ENCODE measurements at places on chromosomes 6 and 20.

DNA sequence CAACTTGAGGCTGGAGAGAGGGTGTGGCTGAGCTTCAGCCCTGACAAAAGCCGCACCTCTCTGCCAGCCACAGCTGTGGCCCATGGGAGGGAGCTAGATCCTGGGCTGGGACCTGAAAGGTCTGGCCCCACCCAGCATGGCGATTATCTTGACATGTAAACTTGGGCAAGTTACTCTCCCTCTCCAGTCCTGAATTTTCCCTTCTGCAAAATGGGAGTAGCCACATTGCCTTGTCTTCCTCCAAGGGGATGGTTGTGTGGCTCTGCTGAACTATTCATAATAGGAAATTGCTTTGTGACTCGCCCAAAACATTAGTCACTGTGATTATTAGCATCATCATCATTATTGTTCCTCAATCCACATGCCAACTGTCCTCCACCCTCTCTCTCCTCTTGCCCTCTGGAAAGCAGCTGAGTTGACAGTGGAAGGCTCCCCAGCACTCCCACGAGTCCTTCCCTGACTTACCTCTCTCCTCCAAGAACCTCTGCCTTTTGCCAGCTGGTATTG lies 23.0 kb upstream of the RBPJL start:
- no peak for DNase-seq

GRCh38 chr20:51199920-51200319 lies 177.0 kb upstream of the KCNG1 start:
- no peak for DNase-seq

- no peak for DNase-seq
These were observed 23.6 kb downstream of the TBC1D7 start for GRCh38 chr6:13304580-13305260.

GRCh38 chr6:169775321-169775720 lies 23.9 kb downstream of the ERMARD start:
- DNase-seq, result no peak

- no peak for DNase-seq
These were observed 962.7 kb downstream of the GRIK2 start for GRCh38 chr6:102356170-102356569.

GRCh38 chr6:125544819-125545218 lies 204.6 kb upstream of the HEY2 start:
- DNase-seq, result no peak

DNA sequence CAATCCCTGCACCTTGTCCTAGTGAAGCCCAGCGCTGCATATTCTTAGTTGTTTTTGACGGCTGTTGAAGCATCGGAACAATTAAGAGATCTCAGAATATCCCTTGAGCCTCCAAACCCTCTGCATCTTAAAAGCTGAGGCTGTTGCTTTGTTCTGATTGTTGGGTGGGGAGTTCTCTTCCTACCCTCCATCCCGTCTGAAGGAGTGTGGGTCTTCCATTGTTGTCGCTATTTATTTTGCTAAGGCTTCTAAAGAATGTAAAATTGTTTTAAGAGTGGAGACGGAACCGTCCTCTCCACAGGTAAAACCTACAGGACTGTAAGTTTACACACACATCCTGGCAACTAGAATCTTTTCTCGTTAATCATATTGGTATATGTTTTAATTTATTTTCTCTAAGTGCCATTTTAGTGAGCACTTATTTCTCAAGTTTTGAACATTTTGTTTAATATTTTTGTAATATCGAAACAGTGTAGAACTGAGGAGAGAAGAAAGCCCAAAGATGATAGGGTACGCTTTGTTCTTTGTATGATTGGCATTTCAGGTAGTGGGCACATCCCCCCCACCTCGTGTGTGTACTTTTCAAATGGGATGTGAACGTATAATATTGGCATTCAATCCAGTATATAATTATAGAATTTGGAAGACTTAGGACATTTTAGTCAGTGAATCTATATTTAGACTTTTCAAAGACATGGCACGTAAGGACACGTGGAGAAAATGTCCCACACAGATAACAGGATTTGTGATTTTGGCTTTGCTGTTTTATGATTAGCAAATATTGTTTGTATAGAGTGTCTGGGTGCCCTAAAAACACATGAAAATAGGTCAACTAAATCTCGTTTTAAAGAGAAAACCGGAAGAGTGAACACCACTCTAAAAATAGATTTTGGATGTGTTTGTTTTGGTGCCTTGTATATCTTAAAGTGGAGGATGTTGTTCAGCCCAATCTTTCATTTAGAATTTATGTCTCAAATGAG lies 1.3 kb downstream of the RNF146 start:
- no peak for DNase-seq

DNA sequence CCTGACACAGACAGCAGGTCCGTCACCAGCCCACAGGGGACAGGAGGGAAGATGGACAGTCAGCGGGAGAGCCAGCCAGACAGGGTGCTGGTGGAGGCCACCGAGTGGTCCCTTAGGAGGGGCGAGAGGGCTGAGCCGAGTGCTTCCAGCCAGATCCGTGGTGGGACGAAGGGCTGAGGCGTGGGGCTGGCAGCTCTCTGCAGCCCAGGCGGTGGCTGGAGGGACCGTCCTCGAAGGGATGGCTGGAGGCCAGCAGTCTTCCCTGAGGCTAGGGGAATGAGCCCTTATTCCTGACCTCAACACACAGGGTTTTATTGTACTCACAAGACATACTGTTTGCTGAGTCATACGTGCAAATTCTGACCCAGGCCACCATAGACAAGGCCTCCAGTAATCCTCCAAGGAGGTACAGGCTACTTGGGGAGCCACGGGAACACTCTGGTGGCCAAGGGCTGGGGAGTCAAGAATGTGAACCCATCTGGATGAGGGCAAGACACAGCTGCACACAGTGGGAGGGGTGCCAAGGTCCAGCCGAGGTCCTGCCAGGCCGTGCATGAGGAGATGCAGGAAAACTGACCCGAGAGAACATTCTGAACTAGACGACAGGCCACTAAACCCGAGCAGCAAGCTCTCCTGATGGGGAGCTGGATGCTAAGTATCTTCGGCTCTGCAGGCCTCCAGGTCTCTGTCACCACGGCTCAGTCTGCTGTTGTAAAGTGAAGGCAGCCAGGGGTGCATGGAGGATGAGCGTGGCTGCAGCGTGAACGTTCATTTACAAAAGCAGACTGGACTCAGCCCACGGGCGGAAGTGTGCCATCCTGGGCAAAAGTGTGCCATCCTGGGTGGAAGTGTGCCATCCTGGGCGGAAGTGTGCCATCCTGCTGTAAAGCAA lies 242.5 kb downstream of the TTLL2 start:
- DNase-seq, result no peak

GRCh38 chr6:25138934-25139415 lies 140.2 kb upstream of the CARMIL1 start:
- DNase-seq, result no peak

DNA sequence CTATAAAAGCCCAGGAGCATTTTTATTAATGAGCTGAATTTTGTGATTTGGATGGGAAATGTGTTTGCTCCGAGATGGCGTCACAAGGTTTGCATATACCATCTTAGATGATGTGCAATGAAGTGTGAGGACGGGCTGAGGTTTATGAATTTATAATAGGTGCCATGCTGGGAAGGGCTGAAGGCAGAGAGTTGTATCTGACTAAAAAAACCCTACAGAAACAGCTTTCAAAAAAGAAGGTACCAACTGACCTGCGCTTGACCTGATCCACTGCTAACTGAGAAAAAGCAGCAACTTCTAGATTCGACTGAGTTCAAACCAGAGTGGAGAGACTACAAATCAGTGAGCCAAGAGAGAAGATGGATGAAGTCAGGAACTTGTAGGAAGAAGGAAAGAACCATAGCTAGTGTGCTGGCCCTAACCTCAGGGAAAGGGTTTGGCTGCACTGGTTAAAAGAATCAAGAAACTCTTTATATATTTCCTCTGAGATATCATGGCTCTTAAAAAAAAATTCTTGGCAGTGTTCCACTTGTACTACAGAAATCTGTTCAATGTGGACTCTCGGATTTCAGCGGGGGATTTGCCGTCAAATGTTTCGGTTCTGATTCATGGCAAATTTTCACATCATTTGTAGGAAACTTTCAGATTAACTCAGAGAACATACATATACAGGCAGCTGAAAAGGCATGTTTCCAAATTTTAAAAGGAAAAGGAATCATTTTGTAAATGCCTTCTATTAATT lies 56.5 kb upstream of the HDGFL1 start:
- DNase-seq, result no peak

DNA sequence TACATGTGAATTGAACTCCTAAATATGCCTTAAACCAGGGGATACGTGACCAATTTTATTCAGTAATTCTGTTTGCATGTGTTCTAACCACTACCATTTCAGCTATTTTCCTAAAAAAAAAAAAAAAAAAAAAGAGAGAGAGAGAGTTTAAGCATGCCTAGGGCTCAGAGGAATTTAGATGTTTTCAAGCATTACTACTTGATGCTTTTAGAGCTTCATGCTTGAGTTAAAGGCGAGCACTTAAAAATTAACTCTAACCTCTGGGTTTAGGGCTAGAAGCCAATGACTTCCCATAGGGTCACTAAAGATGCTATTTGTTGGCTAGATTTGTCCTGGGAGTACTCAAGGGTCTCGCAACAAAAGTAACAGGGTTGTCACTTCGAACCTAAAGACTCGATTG lies 217.7 kb downstream of the ATXN1 start:
- no peak for DNase-seq

DNA sequence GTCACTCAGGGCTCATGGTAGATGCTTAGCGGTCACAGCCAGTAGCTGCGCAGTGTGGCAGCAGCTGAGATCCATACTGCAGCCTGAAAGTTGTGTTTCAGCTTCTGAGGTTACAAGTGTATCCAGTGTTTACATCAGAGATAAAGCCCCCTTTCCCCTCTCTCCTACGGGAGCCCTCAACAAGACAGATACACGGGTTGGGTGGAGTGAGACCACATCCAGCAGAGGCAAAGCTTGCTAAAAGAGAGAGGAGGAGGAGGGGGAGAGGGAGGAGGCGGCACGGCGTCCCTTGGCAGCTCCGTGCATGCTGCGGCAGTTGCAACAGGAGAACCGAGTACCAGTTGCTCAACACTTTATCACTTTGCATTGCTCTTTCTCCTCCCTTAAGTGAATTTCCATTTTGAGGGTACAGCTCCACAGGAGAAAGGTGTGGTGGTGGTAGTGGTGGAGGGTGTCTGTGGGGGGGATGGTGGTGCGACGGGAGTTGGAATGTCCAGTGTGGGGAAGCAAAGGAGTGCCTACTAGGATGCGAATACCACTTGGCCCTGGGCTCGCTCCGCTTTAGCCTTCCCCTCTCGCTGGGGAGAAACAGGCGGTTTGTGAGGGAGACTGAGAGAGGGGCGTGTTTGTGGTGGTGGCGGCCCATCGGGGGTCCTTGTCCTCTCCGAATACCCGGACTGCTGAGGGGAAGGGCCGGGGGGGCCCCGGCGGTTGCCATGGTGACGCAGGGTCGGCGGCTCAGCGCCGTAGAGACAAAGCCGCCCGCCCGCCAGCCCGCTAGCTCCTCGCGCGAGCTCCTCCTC lies 405 bp upstream of the RNF182 start:
- DNase-seq, result peak; percentile 70

DNA sequence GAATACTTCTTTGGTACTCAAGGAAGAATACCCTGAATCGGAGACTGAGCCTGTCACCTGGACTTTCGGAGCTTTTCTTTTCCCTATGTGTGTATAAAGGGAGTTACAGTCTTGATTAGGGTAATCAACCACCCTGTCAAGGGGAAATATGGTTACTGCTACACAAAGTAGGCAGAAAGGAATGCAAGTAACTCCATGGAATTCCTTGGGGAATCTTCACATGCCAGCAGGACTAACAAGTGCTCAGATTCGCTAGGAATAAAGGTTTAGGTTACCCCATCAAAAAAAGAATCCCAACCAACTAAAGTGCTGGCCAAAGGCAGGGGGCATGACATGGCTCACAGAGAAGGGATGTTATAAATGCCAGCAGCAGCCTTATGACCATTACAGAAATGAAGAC lies 10.4 kb downstream of the KCNS1 start:
- no peak for DNase-seq

- DNase-seq, result no peak
These were observed 672 bp upstream of the UBE2V1 start for GRCh38 chr20:50113420-50114224.

- DNase-seq, result no peak
These were observed 11.6 kb downstream of the GSS start for GRCh38 chr20:34943808-34944567.

- peak; percentile 78 for DNase-seq
These were observed 46.5 kb downstream of the ADTRP start for GRCh38 chr6:11732036-11732631.

- no peak for DNase-seq
These were observed 82.3 kb downstream of the GPX5 start for GRCh38 chr6:28607990-28608389.

DNA sequence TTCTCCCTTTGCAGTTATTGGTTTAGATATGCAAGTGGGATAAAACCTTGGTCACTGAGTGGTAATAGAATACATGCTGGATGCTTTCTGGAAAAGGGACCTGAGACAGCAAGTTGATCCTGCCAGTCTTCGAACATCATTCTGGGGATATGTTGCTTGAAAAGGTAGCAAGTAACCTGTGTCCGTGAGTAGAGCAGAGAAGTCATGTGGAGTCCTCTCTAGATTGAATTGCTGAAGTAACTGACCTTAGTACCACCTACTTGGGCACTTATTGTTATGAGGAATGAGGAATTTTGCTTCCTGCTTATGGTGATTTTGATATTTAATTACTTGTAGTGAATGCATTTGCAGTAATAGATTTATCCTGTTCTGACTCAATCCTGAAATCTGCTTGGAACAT lies 367.3 kb upstream of the IMPG1 start:
- no peak for DNase-seq

DNA sequence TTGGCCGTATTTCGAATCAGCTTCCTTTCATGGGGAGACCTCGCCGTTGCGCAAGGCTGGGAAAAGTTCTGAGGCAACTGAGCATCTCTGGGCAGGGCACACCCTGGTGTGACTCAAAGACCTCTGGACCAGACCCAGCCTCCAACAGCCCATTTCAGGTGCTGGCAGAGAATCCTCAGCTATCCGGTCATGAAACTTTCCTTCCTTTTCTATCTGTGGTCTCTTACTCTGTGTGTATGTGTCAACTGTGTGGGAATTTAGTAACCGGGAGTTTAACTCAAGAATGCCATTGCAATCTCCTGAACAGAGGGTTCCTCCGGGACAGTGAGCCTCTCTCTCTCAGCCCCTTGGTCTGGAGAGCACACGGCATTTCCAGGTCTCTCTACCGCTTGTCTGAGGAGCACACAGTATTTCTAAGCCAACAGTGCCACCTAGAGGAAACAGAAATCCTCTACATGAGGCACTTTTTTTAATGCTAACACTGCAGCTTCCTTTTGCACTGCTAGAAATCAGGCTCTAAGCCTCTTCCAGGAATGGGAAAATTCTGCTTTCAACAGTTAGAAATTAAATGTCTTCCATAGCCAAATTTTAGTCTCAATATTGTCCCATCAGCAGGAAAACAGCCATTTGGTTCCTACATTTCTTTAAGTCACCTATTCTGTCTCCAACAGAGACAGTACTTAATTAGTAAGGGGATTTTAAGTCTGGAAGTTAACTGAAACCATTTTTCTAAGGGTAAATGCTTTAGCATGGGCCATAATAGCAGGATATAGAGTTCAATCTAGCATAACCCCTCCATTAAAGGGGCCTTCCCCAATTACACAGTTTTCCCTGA lies 32.7 kb downstream of the PLN start:
- DNase-seq, result no peak

- no peak for DNase-seq
These were observed 14.5 kb downstream of the ADISSP start for GRCh38 chr20:3753098-3753497.

Data from activated CD8-positive, alpha-beta memory T cell treated with anti-CD3 and anti-CD28 coated beads, Interleukin-2, amount 50 U/mL, for 48 hours (primary cell).